Myocyte (in vitro differentiated cells): ENCODE measurements at places on chromosomes 3 and 15. TPM values are rescaled to one million over a fixed set of nuclear protein-coding genes. Genes with fewer than 3 reads are reported as not detected.

DNA sequence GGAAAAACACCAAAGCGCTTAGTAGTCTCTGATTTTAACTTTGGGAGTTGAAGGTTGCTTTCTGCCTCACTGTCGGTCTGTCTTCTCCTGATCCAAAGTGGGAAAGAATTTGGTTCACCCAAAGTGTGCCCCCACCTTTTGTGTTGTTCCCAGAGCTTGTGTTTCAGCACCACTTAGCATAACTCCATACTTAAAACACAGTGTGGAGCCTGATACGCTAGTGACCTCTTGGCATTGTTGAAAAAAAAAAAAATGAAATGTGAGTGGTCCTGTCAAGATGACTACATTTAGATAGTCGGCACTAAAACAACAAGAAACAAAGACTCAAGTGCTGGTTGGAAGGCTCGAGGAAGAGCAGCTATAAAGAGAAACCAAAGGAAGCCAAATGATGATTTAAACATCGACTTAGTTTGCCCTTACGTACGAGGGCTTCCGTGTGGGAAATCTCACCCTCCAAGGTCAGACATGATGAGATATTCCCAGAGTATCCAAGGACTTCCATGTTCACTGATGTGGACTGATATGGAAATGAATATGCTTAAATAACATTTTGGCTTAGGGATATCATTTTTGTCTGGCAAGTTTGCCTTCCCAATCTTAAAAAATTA is 178.8 kb downstream of the MEIS2 start:
- no peak for DNase-seq

GRCh38 chr3:182105875-182106274 is 394.1 kb downstream of the SOX2 start:
- no peak for DNase-seq

GRCh38 chr3:127263037-127263436 is 24.8 kb downstream of the PRR20G start:
- DNase-seq: no peak

- DNase-seq: peak; percentile 81
These were observed 113.7 kb downstream of the LRIG1 start for GRCh38 chr3:66386925-66387650.

DNA sequence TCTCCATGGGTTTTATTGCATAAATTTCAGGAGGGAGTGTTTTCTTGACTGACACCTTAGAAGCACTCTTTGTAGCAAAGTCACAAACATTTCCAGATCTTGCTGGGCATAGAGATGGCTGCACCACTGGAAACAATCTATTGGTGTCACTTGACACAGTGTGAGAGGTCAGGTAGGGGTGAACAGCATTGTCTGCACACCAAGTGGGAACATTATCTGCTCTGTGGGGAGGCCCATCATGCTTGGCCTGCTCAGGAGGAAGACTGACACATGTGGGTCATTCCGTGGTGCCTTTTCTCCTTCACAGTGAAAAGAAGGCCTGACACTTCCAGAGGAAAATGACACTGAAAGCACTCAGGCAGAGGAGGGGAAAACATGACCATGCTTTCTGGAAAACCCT is 149.9 kb upstream of the GALNT15 start:
- DNase-seq: no peak

LDHAL6B gene
- total RNA-seq: not detected in 2 replicates

GOLGA6B gene
- total RNA-seq: 0.21 TPM in 1 of 2 replicates, not detected in the other

OXTR gene
- total RNA-seq: 4.7 and 5.1 TPM in 2 replicates

DNA sequence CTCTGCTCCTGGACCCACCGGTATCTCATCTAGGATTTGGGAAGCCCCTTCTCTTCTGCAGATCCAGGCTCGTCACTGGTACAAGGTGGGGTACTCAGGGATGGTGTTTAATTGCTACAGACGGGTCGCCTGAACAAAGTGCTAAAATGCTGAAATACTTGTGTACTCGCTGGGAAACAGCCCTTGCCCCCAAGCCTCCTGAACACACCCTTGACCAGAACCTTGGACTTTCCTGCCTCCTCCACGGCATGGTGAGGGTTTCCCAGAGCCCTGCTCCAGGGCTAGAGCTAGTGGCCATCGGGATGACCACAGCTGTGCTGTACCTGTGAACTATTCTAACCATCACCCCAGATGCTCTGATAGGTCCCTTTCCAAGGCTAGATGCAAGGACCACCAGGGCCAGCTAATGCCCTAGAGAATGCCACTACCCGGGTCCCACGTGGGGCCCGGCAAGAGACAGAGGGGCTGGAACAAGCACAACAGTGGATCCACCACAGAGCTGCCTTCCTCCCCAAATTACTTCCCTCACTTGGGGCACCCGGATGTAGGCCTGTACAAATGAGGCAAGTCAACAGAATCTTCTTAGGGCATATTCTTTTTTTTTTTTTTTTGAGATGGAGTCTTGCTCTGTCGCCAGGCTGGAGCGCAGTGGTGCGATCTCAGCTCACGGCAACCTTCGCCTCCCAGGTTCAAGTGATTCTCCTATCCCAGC is 267.3 kb downstream of the FOXP1 start:
- DNase-seq: no peak

GRCh38 chr3:68919000-68919399 is 13.3 kb downstream of the TAFA4 start:
- DNase-seq: peak; percentile 46

- no peak for DNase-seq
These were observed 38.1 kb downstream of the PLSCR2 start for GRCh38 chr3:146431240-146431639.
